ENCODE measurements at places on chromosomes 3 and 15. TPM values are rescaled to one million over a fixed set of nuclear protein-coding genes. Genes with fewer than 3 reads are reported as not detected.

Gene MFGE8
- total RNA-seq, result 466 TPM

Gene MESP2
- total RNA-seq, result 0.96 TPM

GRCh38 chr3:188974856-188975599, 196.7 kb upstream of the TPRG1 start:
- DNase-seq, result no peak

- peak; percentile 72 for DNase-seq
Observed at GRCh38 chr3:53074366-53074696, 28.5 kb upstream of the SFMBT1 start.

GRCh38 chr3:128128251-128128650, 4.6 kb upstream of the RUVBL1 start:
- DNase-seq, result no peak

- DNase-seq, result peak; percentile 41
Observed at GRCh38 chr15:29665444-29666003, 156.7 kb downstream of the TJP1 start.

DNA sequence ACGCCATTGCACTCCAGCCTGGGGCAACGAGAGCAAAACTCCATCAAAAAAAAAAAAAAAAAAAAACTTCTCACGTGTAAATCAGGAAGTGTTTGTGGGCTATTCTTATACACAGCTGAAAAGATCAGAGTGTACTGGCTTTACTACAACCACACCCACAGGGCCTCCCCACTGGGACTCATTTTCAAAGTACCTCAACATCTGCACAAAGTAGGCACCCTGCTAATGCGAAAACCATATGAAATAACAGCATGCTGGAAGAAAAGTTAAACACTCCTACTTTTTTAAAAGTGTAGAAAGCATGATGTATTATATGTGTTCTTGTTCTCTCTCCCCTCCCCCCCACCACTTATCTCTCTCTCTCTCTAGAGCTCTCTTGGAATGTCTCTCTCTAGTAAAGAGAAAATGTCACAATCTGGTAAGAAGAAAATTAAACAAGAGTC, 11.1 kb downstream of the UACA start:
- no peak for DNase-seq

DNA sequence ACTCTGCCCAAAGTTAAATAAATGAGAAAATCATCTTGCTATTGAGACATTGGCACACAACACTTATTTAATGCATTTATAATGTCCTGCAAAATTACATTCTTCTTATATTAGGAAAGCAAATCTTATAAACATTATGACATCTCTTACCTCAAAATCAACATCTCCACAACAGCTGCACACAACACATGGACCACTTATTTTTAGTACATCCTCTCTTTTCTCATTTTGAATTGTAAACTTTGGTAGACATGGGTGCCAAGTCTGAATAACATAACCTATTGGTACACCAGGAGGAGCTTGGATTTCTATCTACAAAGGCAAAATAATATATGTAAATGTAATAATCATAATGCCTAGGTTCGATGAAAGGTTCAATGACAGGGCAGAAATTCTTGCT, 23.0 kb downstream of the PLSCR1 start:
- DNase-seq, result no peak

All from mesenteric fat pad (tissue), 1 donor.